Stimulated activated CD8-positive, alpha-beta memory T cell treated with anti-CD3 and anti-CD28 coated beads, Interleukin-7, amount 100 ng/mL, for 48 hours (primary cell): ENCODE measurements at places on chromosomes 2 and 18.

DNA sequence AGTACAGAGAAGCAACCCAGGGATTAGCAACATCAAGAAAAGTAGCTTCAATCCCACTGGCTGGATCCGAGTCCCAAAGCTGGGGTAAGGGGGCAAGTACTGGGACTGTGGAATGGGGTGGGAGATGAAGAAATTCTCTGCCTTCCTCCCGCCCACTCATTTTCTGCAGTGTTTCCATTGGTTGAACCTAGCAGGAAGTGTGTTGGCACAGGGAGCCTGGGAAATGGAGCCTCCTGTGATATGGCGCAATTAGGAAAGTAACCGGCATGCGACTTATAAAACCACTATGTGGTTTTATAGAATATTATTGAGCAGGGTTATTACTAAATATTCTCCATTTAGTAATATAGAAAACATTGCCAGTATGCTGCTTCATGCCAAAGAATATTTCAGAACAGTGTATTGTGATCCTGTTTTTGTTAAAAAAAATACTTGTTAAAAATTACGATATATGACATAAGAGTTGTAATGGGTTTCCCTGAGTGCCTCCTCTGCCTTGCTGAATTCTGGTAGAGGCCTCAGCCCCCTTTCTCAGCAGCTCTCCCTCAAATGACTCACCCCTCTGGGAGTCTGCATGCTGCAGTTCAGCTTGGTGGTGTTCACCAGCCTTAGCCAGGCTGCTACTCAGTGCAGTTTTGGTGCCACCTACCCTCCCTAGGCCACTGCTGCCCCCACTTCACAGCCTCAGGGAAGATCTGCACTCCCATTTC lies 60.5 kb downstream of the HK2 start:
- no peak for DNase-seq

DNA sequence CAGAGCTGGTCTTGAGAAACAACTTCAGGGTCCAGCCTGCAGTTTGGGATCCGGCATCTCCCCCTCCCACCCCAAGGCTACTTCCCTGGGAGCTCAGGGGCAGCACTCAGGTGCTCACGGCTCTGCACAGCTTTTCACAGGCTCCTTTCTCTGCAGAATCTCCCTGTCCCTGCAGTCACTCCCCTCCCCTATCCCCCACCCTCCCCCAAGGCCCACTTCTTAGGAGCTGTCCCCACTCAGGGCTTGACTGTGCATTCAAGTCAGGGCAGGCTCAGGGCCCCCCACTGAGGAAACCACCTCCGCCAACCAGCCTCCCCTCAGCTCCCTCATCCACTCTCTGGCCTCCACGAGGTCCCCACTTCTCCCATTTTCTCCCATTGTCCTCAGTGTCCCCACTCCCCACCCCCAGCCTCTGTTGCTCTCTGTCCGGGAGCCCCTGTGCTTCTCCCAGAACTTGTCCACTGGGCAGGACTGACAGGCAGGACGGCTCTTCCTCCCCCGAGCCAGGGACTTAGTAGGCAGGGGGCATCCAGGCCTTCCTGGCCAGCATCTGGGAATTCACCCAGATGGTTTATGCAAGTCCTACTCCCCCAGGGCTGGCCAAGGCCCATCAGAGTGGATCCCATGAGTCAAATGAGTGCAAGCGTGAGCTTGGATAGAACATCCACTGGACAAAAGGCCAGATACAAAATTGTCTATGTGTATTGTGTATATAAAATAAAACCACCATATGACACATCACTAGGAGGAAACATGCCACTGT lies 7.6 kb downstream of the NMUR1 start:
- DNase-seq, result no peak

DNA sequence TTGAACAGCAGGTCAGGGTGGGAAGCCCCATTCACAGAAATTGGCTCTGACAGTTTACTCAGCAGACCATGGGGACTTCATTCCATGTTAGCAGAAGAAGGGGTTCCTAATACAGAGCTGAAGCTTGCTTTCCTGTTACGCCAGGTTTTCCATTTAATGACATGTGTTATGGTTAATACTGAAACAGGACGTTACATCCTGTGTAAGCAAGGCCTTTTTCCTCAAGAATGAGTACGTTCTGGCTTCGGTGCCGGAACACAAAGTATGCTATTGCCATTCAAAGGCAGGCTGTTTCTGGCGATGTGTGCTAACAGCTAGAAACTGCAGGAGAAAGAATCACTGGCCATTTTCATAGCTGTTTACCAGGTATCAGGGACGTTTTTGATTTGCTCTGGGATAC lies 190.4 kb downstream of the SNTG2 start:
- no peak for DNase-seq

GRCh38 chr2:186093174-186093573 lies 354.6 kb downstream of the FSIP2 start:
- no peak for DNase-seq

- DNase-seq, result no peak
Measured at GRCh38 chr2:237815637-237816036, 17.1 kb downstream of the RBM44 start.

DNA sequence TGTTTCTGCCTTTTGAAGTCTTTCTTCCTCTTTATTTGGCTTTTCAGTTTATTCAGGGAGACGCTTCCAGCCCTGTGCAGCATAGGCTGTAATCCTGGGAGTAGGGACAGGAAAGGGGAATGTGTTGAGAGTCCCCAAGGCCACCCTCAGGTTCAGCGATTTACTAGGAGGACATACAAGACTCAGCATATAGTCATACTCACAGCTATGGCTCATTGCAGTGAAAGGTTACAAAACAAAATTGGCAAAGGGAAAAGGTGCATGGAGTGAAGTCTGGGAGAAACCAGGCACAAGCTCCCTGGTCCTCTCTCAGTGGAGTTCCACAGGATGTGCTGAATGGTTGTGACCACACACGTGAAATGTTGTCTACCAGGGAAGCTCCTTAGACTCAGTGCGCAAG lies 49.6 kb upstream of the ZNF638 start:
- no peak for DNase-seq
